ENCODE measurements at places on chromosomes 16 and 17.

DNA sequence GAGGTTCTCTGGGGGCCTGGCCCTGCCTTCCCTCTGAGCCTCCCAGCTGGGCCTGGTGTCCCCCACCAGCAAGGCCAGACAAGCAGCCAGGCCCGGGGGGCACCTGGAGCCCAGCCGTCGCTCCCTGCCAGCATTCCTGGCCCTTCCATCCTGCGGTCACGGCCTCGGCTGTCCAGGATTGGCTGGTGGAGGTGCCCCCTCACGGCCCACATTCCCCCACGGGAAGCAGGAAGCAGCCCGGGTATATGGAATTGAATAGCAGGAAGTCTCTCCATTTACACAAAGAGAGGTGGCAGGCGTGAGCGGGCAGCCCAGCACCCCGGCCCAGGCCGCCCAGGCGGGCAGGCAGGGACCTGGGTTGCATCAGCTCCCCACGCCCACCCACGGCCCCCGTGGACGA is 14.5 kb downstream of the TRAF7 start:
- no peak for DNase-seq

DNA sequence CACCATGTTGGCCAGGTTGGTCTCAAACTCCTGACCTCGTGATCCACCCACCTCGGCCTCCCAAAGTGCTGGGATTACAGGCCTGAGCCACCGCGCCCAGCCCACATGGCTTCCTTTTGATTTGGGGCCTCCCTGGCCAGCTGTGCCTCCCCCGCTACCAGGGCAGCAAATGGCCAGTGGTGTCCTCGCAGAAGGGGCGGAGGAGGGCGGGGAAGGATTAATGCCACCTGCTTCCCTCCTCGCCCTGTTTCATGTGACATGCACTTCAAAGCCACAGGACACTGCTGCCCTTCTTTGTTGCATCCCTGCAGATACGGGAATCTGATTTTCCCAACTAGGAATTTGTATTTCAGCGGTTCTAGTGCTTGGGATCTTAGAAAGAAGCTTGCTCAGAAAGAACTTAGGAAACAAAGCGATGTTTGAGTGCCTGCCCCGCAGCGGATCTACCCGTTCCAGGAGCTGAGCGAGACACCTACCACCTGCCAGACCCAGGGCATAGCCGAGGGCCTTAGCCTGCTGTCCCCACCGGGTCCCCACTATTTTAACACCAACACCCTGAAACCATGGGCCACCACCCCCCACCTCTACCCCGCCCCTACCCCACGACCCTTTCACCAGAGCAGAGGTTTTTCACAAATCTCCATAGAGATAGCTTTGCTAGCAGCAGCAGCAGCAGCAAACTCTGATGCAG is 37.7 kb upstream of the CCDC182 start:
- no peak for DNase-seq

- DNase-seq: no peak
Measured at GRCh38 chr17:9346296-9346926, 229.2 kb downstream of the STX8 start.

DNA sequence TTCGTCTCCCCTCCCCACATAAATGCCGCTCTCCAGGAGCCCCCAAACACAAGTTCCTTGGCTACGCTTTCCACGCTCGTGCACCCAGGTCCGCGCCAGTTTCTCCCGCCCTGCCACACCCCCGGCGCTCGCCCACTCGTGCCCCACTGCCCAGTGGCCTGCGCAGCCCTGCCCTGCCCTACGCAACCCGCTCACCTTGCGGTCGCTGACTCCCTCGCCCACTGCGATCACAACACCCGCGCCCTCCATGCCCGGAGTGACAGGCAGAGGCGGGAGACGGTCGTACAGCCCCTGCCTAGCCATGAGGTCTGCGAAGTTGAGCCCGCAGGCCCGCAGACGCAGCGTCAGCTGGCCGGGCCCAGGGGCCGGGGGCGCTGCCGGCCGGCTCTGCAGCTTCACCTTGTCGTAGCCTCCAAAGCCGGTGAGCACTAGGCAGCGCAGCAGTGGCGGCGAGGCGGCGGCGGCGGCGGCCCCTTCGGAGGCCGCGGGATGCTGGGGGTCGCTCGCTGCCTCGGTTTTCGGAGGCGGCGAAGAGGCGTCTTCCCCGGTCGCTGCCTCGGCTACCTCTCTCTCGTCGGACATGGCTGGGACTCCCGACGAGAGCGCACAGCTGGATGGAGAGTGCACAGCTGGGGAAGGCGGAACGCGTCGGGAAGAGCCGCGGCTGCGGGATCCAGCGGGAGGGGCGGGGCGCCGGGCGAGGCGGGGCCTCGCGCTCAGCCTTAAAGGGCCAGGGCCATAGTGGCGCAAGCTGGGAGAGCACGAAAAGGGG is at the start of gene VAT1:
Gene VAT1 (minus strand): TSS at position 645 of the 772 bp plus-strand sequence. CDS start 63 bp downstream, at position 582.
- DNase-seq: peak; percentile 79

All from hippocampal formation (tissue), 2 donors.